ENCODE measurements at places on chromosomes 12 and 14.

GRCh38 chr14:30002859-30003258, 75.2 kb upstream of the PRKD1 start:
- DNase-seq, result no peak

DNA sequence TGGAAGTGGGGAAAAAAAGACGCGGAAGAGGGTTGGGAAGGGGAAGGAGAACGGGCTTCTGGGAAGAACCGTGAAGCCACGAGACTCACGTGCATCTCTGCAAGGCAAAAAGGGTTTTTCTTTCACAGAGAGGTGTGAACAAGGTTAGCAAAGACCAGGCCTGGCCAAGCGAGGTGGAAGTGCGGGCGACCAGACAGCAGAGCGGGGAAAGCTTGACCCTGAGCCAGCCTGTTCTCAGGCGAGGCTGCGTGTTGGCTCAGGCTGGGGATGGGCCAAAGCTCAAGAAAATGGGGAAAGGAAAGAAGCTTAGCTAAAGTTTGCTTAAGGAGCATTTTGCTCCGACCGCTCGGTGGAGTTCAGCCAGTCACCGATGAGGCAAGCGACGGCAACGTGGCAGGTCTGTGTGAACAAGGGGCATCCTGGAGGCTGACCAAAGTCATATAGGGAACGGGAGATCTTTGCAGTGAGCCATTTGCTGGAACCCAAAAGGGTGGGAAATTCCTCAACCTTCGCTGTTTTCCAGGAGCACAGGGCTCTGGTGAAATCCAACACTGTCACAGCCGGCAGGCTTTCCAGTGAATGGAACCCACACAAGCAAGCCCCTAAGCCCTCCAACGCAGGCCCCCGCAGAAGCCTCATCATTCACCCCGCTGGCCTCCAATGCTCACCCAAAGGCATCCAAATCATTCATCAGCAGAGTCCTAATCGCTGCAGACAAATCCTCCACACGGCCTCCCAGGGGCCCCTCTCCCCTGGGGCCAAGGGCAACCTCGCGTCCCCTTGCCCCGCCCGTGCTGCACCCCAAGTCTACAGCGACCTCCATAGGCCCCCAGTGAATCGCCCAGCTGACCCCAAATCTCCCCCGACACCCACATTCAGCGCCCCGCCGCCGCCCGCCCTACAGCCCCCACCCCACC, 754 bp downstream of the ZNF605 start:
- DNase-seq, result no peak

GRCh38 chr12:6987956-6988553, 17.3 kb downstream of the EMG1 start:
- no peak for DNase-seq

DNA sequence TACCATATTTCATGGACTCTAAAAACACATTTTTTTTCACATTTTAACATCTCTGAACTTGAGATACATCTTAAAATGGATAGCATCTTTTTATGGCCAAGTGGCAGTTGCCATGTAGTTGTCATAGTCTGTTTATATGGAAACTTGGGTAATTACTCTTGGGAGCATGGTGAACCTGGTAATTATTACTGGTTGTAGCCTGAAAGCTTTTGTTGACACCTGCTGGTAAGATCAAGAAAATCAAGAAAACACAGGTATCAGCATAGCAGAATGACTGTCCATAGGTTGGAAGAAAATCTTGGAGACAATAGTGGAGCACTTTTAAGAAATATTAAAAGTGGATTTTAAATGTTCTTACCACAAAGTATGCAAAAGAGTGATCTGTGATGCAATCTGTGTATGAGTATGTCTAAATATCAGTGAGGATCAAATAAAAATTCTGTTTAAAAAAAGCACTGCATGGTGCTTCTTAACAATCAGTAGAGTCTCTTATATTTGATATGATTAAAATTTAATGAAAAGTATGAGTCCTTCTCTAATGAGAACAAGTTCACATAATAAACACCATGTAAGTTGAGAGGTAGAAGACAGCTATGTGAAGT, 44.2 kb downstream of the TTC8 start:
- no peak for DNase-seq

DNA sequence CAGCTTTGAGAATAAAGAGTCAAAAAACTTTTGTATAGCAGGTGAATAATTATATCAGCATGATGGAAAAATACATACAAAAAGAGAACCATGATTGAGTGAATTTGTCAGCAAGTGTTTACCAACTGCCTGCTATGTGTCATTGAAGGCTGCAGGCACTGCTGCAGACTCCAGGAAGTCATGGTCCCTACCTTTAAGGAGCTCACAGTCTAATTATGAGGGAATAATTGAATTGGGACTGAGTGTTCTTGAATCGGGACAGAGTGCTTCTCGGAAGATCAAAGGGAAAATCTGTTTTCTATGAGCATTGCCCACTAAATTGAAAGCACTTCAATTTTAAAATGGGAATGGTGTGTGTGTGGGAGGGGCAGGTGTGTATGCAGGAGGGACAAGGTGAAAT, 9.5 kb downstream of the OR10AD1 start:
- DNase-seq, result no peak

GRCh38 chr12:104371043-104371870, 67.7 kb downstream of the EID3 start:
- DNase-seq, result no peak

DNA sequence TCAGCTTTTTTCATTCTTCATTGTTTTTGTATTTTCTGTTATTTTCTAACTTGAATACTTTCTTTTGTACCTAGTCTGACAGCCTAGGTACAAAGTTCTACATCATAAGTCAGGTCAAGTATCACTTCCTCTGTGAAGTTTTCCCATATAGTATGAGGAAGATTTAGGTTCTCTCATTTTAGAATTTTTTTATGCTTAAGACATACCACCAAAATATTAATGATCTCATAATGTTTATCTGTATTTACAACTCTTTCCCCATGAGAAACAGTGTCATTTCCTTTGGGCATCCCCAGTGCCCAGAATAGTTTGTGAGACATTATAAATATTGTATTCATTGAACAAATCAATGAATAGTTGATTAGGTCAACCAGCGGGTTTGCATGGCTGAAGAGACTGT, 3.1 kb upstream of the ATF7IP start:
- DNase-seq, result no peak

- no peak for DNase-seq
Observed at GRCh38 chr14:89382901-89383845, 33.9 kb downstream of the FOXN3 start.

GRCh38 chr12:113899561-113900471, 66.3 kb downstream of the RBM19 start:
- DNase-seq, result no peak

GRCh38 chr12:111035578-111036301, 115.4 kb upstream of the MYL2 start:
- no peak for DNase-seq

GRCh38 chr14:68397371-68397811, 395.5 kb downstream of the ZFP36L1 start:
- no peak for DNase-seq

GRCh38 chr14:92449404-92450181, 64.0 kb upstream of the RIN3 start:
- DNase-seq, result no peak

DNA sequence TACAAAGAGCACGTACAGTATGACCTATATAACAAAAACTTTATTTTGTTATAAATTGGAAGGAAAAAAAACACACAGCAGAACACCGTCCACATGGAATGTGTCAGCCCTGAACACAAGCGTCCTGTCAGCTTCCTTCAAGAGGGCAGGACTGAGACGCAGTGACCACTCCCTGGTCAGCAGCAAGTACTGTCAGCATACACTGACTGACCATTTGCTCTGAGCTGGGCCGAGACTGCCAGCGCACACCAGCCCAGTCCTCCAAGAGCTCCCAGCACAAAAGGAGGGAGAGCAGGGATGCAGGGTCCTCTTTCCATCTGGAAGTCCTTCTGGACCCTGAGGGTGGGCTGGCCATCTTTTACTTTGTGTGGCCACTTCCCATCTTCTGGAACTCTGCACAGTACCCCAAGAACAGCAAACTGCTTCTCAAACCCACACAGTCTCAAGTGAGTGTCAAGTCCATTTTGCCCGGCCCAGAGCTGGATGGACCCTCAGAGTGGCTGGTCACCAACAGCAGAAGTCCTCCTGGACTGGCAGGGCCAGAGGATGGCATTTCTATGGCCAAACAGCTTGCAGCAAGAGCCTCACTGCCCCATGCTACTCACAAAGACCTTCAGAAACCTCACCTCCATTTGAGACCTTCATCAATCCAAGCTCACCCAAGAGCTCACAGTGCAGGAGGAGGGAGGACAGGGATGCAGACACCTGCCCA, 11.7 kb downstream of the CCDC88C start:
- DNase-seq, result no peak

Data from activated CD8-positive, alpha-beta memory T cell treated with anti-CD3 and anti-CD28 coated beads, Interleukin-2, amount 50 U/mL, for 4 hours (primary cell).